NCI-H187 (cell line): ENCODE measurements at places on chromosomes 11 and 22.

GRCh38 chr11:130181295-130182272 lies 22.0 kb downstream of the ST14 start:
- peak; percentile 42 for DNase-seq

- DNase-seq: no peak
These were observed 1.6 kb downstream of the C1QTNF5 start for GRCh38 chr11:119338965-119339588.

- DNase-seq: no peak
These were observed 26.8 kb upstream of the B3GAT1 start for GRCh38 chr11:134438542-134439537.

GRCh38 chr11:114262681-114263512 lies 33.3 kb upstream of the NNMT start:
- peak; percentile 17 for DNase-seq
